Globus pallidus (tissue), 1 donor: ENCODE measurements at places on chromosomes 1 and 21.

GRCh38 chr1:245383396-245384330 lies 228.9 kb downstream of the KIF26B start:
- DNase-seq = no peak

DNA sequence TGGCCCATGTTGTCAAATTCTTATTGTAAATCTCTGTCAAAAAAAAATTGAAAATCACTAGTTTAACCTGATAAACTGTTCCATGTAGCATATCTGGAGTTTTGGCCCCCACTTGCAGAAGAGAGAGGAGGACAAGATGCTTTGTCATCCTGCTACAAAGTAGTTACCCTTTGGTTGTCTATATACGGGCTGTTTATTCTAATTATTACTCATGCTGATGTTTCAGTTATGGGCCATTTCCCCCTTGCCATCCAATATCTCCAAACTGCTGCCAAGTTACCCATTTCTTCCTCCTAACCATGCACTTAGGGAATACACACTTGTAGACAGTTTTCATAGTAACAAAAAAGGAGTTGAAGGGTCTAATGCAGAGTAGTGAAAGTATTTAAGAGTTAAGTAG lies 22.6 kb downstream of the STX12 start:
- DNase-seq = no peak

DNA sequence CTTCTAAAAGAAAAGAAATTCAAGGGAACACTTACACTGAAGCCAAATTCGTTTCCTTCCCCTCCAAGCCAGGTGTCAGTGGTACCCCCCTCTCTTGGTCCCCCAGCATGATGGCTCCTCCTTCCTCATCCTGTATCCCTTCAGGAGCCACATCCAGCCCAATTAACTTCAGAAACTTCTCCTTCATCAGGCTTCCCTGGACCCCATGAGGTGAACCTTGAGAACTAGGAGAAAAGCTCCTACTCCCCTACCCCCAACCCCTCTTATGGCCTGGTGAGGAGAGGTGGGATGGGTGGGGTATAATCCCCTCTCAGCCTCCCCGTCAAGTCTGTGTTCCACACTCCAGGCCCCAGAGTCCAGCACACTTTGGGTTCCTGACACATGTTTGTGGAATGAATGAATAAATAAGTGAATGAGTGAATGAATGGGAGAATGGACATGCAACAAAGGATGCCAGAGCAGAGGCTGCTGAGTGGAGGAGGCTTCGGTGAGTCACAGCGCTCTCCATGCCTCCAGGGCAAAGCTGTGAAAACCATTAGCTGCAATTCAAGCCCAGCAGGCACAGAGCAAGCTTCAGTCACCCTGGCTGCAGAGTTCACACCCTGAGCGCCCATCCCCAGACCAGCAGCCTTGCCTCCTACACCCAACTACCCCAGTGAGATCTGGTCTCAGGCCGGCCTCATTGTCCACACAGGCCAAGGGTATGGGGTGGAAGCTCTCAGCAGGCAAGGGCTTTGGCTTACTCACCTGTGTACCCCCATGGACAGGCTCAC lies 43.8 kb downstream of the BATF3 start:
- no peak for DNase-seq

GRCh38 chr1:227758366-227758765 lies 23.1 kb downstream of the SNAP47 start:
- no peak for DNase-seq

GRCh38 chr1:62126579-62127290 lies 67.9 kb upstream of the L1TD1 start:
- no peak for DNase-seq
